ENCODE measurements at places on chromosomes 5 and 9.

GRCh38 chr5:10301842-10302610, 5.7 kb downstream of the CMBL start:
- DNase-seq: no peak

DNA sequence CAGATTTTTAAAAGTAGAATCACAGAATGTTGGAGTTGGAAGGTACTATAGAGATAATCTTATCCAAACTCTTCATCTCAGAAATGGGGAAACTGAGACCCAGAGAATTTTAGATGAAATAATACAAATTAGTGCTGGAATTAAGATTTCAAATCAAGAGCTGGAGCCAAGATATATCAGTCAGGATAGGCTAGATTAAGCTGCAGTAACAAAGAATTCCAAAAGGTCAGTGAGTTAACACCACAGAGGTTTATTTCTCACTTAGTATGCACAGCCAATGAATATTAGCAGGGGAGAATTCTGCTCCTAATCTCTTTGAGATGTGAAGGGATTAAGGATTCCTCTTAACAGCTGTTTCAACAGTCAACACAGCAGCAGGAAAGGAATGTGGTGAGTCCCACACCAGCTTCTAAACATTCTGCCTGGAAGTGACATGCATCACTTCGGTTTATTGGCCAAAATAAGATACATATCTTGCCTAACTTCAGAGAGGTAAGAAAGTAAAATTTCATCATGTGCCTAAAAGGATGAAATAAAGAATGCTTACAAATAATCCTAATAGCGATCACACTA, 136.8 kb downstream of the FRMD3 start:
- DNase-seq: no peak

DNA sequence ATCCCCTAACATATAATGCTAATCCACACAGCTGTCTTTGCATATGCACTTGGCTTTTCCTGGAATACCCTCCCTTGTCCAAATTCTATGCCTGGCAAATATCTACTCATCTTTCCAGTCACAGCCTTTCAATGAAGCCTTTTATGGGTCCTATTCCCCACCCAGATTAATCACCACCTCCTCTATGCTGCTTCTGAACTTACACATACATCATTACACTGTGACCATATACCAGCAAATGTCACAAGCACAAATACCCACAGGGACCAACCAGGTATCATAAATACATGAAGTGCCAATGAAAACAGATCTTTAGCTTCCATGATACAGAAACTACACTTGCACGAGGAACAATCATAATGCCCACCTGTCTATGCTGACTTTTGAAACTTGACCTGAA, 22.3 kb downstream of the LPAR1 start:
- no peak for DNase-seq

DNA sequence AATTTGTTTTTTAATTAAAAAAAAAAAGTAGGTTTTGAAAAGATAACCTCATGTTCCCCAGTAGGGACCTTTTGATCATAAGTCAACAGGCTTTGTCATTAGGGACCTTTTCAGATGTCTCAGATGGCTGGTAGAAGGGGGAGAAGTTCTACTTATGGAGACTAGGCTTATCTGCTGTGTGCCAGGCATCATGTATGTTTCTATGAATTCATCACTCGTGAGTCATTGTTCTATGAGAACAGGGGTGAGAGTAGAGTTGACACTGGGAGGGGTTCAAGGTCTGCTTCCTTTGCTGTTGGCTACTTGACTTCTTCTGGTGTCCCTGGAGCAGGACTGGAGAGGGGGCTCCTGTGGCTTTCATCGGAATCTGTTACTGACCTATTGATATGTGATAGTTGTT, 138.8 kb downstream of the KDM4C start:
- no peak for DNase-seq

DNA sequence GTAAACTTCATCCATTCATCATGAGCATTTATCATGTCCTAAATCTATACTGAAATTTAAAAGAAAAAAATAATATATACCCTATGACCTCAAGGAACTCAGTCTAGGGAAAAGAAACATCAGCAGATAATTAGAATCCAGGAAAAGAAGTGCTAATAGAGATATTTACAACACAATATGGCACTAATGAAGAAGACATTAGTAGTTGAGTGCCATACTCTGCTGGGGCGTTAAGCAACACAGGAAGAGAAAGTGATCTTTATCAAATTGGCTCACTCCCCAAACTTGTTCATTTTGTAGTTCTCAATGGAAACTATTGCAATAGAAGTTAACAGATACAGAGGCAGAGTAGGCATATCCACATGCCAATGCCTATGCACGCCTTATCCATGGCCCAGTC, 27.5 kb downstream of the GABRA6 start:
- no peak for DNase-seq

DNA sequence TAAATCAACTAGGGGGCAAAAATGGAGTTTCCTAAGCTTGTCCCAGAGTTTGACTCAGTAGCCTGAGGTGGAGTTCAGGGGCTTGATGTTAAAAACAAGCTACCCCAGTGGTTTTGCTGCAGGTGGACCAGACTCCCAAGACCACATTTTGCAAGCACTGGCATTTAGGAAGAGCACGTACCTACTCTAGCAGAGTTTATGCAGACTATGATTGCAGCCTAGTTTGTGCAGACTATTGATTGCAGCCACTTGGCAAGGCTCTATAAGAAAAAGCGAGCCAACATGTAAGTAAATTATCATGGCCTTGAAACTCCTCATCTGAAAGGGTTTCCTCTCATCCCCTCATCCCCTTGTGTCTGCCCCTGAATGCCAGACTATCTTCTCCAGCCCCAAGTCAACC, 102.0 kb upstream of the CCDC152 start:
- no peak for DNase-seq

Data from NCI-H1417 (cell line).